ENCODE measurements at places on chromosomes 3 and 15.

DNA sequence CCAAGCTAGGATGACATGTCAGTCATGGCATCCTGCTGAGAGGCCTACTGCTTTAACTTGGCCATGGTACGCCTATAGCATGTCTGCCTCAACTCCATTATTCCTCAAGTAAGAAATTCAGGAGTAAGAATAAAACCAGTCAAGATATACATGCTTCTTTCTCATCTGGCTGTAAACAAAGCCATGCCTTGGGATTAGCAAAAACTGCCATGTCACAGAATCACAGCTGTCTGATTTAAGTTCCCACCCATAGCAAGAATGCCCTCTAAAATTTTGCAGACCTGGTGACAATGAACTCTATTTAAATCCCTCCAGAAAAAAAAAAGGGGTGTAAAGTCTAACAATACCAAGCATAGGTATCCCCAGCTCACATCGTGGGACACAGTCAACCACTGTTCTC, 55.6 kb upstream of the ACAN start:
- DNase-seq, result no peak

- DNase-seq, result no peak
Observed at GRCh38 chr15:59689626-59690236, 611 bp upstream of the BNIP2 start.

DNA sequence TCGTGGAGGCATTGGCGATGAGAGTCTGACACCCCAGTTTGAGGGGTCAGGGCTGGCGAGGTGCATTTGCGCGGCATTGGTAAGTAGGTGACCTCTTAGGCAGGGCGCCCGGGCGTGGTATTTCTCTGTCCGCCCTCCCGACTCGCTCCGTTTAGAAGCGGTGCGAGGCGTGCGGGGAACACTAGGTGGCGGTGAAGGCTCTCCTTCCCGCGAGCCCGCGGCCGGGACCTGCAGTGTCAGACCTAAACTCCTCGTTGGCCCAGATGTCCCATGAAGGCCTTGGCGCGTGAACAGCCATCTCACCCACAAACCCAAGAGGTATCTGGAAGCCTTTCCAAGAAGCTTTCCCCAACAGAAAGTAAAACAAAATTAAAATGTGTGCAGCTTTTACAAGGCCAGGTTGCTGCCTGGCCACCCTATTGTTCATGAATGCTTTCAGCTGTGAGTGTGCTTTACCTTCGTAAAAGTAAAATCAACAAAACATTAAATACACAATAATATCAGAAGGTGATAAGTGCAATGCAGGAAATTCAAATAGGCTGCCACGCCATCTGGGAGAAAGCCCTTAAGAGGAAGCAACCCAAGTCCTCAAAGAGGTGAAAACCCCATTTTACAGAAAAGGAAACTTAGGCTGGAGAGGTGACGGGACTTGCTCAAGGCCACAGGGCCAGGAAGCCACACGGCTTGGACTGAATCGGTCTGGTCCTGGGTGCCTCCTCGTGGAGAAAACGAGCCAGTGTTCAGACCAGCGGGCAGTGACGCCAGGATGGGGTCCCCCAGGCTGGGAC, 120.3 kb downstream of the ETFA start:
- peak; percentile 30 for DNase-seq

- DNase-seq, result no peak
Observed at GRCh38 chr3:127710155-127710941, 37.6 kb downstream of the ABTB1 start.

DNA sequence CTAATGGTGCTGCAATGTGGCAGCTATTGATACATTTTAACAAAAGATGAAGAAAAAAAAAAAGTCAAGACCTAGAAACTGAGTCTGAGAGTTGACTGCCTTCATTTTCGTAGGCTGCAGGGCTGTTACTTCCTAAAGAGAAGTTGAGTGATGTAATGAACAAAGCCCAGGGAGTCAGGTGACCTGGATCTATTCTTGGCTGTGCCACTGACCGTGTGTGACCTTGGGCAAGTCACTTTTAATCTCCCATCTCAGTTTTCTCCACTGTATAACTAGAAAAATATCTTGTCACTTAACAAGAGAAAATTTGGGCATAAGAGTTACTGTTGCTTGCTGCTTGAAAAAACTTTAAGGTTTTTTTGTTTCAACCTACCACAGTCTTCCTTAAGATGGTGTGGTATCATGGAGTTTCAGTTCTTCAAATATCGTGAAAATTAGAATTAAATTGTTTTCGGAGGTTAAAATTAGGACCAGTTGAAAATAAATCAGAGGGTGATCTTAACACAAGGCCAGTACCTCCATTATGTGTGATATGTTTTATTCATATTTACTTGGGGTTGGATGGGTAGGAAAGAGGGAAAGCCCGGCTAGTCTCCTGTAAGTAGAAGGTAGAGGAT, 5.8 kb downstream of the FMN1 start:
- DNase-seq, result no peak

DNA sequence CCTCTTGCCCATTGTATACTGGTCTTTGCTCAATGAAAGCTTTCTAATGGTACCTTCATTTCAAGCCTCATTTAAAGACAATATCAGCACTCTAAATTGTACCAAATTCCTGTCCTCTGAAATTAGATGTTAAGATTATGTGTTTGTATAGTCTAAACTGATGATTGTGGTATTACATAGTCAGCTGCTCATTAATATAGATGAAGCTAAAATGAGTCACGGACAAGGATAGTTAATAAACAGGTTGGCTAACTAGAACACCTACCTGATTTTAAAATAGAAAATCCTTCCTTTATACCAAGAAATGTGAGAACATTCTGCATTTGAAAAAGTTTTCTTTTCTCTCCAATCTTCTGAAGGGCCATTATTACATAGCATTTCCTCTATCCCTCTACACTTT, 2.9 kb downstream of the PRKCI start:
- no peak for DNase-seq

DNA sequence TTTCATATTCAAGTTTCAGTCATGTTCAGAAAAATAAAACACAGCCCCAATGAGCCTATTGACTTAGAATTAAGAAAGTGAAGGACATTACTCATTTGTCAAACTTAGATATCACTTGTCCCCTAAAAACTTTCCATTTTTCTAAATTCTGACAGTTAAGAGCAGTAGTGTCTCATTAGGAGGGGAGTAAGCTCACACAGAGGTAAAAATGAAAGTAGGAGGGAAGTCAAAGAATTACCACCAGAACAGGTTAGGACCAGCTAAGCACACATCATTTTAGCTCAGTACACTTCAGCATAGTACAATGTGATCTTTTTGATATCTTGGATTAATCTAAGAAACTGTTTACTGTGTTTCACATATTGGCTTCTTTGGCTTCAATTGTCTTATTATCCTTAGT, 64.3 kb downstream of the OSTN start:
- DNase-seq, result no peak

GRCh38 chr3:139357899-139358298, 14.1 kb downstream of the MRPS22 start:
- no peak for DNase-seq

GRCh38 chr15:31774045-31774444, 256.3 kb upstream of the CHRNA7 start:
- DNase-seq, result no peak

- no peak for DNase-seq
Observed at GRCh38 chr15:47951781-47952180, 169.0 kb upstream of the SLC24A5 start.

DNA sequence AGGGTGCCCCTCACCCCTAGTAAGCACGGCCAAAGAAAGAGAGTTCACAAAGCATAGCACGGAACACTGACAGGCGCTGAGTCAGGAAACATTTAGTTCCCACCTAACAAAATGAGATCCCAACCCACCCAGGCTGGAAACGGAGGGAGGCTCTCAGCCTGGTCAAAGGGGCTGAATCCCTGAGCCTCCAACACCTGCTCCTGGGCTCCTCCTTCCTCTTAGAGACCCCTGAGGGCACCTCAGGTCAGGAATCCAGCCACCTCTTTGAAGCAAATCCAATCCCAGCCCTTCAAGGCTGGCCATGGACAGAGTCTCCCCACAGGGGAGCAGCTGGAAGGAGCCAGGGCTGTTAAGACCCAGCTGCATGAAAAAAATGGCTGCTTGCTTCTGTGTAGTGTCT, 154.4 kb upstream of the HES1 start:
- no peak for DNase-seq

DNA sequence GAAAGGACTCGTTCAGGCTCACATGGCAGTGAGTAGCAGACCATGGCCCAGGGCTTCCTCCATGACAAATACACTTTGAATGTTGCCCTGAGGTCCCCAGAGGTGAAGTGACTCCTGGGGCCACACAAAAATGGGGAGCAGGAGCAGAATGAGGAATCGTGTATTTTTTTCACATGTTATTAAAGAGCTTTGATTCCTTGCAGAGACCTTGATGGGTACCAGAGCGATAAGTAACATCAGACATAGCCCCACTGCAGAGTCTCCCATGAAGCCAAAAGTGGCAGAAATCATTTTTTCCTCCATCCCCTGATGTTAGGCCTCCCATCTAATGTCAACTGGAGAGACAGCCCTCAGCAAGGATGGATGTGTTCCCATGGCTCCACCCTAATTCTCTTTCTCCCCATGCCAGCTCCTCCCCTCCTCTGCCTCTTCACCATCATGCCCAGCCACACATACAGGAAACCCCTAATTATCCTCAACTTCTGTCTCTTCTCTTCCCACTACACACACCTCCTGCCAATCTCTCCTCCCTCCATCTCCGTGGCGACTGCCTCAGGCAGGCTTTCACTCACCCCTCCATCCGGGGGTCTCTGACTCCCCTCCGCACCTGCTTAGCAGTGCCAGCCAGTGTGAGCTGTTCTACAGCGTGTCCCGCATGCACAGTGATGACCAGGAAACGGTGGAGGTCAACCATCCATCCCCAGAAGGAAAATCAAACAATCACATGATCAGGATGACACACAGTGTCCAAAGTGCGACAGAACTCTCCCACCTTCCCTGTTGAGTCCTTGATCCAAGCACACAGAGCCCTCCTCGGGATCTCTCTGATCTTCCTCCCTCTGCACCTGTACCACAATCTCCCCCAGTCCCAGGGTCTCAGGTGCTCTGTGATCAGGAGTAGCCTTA, 7.1 kb upstream of the SSUH2 start:
- no peak for DNase-seq

DNA sequence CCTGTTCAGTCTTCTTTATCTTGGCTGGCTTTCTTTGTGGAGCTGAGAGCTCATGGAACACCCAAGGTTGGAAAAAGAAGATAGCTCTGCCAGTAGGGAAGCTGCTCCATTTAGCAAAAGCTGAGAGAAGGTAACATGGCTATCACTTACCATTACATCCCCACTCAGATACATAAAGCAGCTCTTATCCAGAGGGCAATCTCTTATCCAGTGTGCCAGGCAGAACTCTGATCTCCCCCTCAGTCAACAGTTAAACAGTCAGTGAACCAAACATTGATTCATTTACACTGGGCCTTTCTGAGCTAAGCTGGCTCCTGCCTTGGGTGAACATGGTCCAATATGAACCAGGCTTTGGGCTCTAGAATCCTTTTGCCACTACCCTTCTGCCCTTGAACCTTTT, 624.2 kb downstream of the NTRK3 start:
- no peak for DNase-seq

DNA sequence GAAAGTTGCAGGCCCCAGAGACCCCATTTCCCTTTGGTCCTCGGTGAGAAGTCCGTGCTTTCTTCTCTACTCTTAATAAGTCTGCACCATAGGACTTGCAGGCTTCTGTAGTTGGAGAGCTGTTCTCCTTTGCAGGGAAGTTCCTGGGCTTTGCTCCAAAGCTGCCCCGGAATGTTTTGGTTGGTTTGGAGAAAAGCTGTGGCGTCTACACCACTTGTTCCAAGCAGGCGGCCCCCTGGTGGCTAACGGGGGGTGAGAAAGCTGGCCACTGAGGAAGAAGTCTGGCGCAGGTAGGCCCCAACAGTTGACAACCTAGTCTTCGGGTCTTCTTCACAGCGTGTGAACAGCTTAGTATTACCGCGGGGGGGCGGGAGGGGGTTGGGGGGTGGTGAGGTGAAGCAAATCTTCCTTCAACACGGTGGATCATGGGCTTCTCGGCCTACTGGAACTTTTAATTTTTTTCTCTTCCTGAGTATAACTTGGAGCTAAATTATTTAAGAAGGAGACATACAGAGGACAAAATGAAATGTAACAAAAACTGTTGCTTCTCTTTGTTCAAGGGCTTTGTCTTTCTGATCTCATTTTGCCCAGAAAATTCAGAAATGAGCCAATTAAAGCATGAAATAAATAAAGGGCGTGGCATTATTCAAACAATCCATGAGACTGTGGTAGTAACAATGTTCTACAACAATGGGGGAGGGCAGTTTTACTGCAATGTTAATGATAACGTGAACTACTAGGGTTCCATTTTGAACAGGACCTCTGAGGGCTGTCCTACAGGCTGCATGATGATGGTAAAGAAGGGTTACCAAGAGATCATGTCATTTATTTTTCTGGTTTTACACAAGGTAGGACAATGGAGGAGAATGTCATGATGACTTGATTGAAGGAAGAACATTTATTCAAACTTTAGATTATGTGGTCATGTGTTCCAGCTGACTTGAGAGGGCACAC, 2.2 kb upstream of the THRB start:
- DNase-seq, result peak; percentile 53

- no peak for DNase-seq
Observed at GRCh38 chr3:57972531-57973111, 35.6 kb upstream of the FLNB start.

DNA sequence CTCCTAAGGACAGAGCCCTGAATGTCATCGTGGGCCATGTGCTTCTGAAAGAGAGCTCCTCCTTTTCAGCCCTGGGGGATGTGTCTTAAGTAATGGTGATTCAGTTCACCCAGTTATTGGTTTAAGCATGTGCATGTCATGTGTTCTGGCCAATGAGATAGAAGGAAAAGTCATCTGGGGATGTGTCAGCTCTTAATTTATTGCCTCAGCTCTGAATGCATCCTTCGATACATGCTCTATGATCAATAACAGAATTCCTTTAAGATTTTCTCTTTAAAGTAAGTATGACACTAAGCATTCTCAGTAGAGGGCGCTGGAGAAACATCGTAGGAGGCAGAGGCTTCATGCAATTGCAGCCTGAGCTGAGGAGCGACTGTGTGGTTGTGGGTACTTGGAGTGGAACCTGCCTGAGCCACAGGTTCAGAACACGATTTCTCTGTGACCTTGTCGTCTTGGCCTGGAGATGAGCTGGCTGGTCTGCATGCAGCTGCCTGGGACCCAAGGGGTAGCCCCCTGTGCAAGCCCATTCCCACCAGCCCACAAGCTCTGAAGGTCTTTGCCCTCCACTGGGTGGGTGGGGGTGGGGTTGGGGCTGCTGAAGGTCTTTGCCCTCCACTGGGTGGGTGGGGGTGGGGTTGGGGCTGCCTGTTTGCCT, 69.5 kb downstream of the C3orf38 start:
- DNase-seq, result no peak

- no peak for DNase-seq
Observed at GRCh38 chr15:78000091-78000926, 77.2 kb downstream of the TBC1D2B start.

DNA sequence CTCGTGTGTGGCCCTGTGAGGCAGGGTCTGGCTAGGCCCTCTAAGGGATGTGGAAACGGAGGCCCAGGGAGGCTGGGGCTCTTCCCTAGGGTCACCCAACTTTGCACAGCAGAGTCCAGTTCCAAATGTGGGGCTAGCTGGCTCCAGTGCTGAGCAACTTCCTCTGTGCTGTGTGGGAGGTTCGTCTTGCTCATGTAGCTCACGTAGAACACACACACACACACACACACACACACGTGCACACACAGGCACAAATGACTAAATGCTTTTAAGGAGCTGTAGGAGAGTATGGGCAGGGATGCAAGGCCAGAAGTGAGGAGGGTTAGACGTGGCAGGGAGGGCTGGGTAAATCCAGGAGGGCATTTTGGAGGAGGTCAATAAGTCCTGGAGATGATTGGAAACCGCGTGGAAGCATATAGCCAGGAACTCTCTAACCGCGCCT, 213.8 kb downstream of the RPLP1 start:
- no peak for DNase-seq
